Mesangial cell (primary cell): ENCODE measurements at places on chromosomes 2 and 18. TPM values are rescaled to one million over a fixed set of nuclear protein-coding genes. Genes with fewer than 3 reads are reported as not detected.

Gene COL6A3
- 209 and 496 TPM in 2 replicates for total RNA-seq

Gene PKDCC
- 23.6 and 34.2 TPM in 2 replicates for total RNA-seq

Gene CD226
- total RNA-seq, result 0.13 TPM in 1 of 2 replicates, not detected in the other

Gene MLPH
- 79.8 and 114 TPM in 2 replicates for total RNA-seq

Gene CAVIN2
- total RNA-seq, result 2.3 and 3.0 TPM in 2 replicates

Gene GULP1
- 44.2 and 54.9 TPM in 2 replicates for total RNA-seq

Gene SRD5A2
- not detected in 2 replicates for total RNA-seq

Gene CSRNP3
- 0.81 and 1.4 TPM in 2 replicates for total RNA-seq

Gene CAPN14
- total RNA-seq, result 0.13 TPM in 1 of 2 replicates, not detected in the other

Gene CROCC2
- not detected in 2 replicates for total RNA-seq

Gene ZNF396
- 0.33 and 0.89 TPM in 2 replicates for total RNA-seq

Gene TMBIM1
- total RNA-seq, result 138 and 139 TPM in 2 replicates

Gene CCDC141
- total RNA-seq, result under 0.01 TPM in 1 of 2 replicates, not detected in the other

Gene LGALSL
- 3.3 and 4.7 TPM in 2 replicates for total RNA-seq

Gene SAG
- total RNA-seq, result not detected in 2 replicates

Gene DSG1
- not detected in 2 replicates for total RNA-seq

Gene ASPRV1
- total RNA-seq, result 0.16 TPM in 1 of 2 replicates, not detected in the other

Gene MOGAT1
- not detected in 2 replicates for total RNA-seq

Gene GRB14
- total RNA-seq, result 25.1 and 51.3 TPM in 2 replicates

Gene LINC00305
- total RNA-seq, result not detected in 2 replicates

Gene SLC5A7
- not detected in 2 replicates for total RNA-seq

Gene PLGLB2
- total RNA-seq, result not detected in 2 replicates

Gene CHRND
- not detected in 2 replicates for total RNA-seq

Gene TUBA3D
- not detected in 2 replicates for total RNA-seq

Gene MAP3K19
- total RNA-seq, result not detected in 2 replicates

Gene ZCCHC2
- total RNA-seq, result 6.0 and 8.5 TPM in 2 replicates

Gene LONRF2
- 0.49 and 1.9 TPM in 2 replicates for total RNA-seq

Gene CCBE1
- total RNA-seq, result 5.1 and 14.0 TPM in 2 replicates

Gene MC5R
- not detected in 2 replicates for total RNA-seq

Gene FASTKD1
- 7.2 and 8.3 TPM in 2 replicates for total RNA-seq

Gene CNTNAP5
- total RNA-seq, result not detected in 2 replicates

Gene MOB4
- total RNA-seq, result 14.6 and 19.7 TPM in 2 replicates

Gene PROC
- total RNA-seq, result 0.16 and 2.3 TPM in 2 replicates

Gene TNFAIP6
- total RNA-seq, result 0.38 and 1.1 TPM in 2 replicates

Gene ONECUT2
- under 0.01 TPM in 2 replicates for total RNA-seq

Gene LAMA1
- 14.3 and 17.5 TPM in 2 replicates for total RNA-seq

Gene LBH
- total RNA-seq, result 123 and 166 TPM in 2 replicates

Gene EFHD1
- 3.7 and 13.8 TPM in 2 replicates for total RNA-seq

Gene NTSR2
- total RNA-seq, result not detected in 2 replicates
